ENCODE measurements at places on chromosomes 3 and 15. TPM values are rescaled to one million over a fixed set of nuclear protein-coding genes. Genes with fewer than 3 reads are reported as not detected.
A peak's percentile ranks its signal among the peaks of the same experiment; 100 is the strongest.

The SNAP23 gene
- 14.3 TPM for total RNA-seq

DNA sequence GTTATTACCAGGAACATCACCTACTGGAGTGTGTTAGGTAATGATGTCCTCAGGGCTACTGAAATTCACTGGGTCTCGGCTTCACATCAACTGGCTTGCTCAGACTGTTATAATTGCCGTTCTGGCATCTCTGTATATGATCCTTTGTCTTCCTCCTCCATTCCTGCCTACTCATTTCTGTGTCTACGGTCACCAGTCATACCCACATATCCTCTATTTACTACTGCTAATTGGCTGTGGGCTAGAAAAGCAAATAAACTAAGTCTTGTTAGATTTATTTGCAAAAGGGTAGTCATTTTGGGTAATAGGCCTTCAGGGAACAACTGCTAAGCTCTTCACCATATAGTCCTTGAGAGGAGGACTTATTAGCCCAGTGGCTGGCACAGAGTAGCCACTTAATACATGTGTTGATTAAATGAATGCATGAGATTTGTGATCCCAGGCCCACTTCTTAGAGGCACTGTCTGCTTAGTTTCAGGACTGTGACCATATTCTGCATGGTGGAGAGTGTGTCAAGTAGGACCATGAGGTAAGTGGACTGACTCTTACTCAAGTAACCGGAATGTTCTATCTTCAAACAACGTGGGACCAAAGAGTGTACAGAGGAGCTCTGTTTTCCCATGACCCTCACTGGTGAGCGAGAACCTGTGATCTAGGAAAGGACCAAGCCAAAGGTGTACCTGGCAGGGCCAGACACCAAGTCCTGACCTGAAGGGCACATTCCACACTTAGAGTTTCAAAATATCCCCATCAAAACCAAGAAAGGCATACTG lies 13.2 kb downstream of the ZDHHC3 start:
- no peak overlapping the region for H3K27ac ChIP-seq
- H3K4me3 ChIP-seq: no peak overlapping the region
- H3K36me3 ChIP-seq: peaks cover 7% of the 10 kb centered on the region
- H3K4me1 ChIP-seq: peaks cover 68% of the 10 kb centered on the region
- DNase-seq: no peak
- no peaks in the 10 kb centered on the region for H3K27me3 ChIP-seq

DNA sequence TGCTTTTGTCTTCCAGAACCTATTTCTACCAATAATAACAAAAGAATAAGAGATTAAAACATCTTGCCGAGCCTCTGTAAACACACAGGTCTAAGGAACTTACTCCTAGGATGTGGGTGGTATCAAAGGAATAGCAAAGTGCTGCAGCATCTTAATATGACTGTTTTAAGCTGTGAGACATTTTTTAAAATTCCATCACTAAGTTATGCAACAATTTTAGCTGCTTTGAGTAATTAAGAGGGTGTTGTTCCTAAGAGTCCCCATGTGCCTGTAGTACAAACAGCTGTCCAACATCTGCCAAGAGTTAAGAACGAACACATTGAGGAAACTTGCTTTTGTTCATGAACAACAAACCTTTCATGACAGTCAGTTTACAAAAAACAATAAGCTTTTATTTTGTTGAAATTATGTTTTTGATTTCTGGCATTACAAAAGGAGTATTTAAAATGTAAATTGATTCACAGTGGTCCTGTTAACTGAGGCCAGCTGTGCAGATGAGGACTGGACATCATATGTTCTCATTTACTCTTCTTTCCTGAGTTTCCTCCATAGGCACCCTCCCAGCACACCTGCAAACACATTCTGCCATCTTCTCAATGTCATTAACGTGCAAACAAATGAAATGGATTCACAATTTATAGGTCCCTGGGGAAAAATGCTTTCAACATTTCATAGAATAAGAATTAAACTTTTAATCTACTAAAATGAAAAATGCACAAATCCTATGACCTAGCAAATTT lies 337.3 kb upstream of the ARHGEF26 start:
- no peaks in the 10 kb centered on the region for H3K27me3 ChIP-seq
- no peak overlapping the region for H3K4me3 ChIP-seq
- DNase-seq: peak; percentile 31
- H3K4me1 ChIP-seq: peaks cover 6% of the 10 kb centered on the region
- no peaks in the 10 kb centered on the region for H3K36me3 ChIP-seq

DNA sequence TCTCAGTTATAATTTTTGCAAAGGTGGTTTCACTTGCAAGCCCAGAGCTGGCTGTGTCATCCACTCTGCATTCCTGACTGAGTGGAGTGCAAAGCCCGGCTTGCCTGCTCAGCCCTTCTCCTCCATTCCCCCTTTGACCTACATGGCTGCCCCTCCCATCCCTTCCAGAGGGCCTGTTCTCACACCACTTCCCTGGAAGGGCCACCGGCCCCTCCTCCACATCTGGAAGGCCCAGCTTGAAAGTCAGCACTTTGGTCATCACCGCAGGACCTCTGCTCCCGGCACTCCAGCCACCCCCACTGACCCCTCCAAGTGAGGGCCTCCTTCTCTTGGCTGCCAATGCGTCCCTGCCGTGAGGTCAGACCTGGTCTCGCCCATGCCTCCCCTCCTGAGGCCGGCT lies 74.1 kb upstream of the RNF7 start:
- H3K4me1 ChIP-seq: peaks cover 23% of the 10 kb centered on the region
- peaks cover 11% of the 10 kb centered on the region for H3K27me3 ChIP-seq
- no peak overlapping the region for H3K4me3 ChIP-seq
- DNase-seq: no peak
- H3K27ac ChIP-seq: no peak overlapping the region

All from stomach (tissue), 19 donors.